ENCODE measurements at places on chromosomes 5 and 9.

DNA sequence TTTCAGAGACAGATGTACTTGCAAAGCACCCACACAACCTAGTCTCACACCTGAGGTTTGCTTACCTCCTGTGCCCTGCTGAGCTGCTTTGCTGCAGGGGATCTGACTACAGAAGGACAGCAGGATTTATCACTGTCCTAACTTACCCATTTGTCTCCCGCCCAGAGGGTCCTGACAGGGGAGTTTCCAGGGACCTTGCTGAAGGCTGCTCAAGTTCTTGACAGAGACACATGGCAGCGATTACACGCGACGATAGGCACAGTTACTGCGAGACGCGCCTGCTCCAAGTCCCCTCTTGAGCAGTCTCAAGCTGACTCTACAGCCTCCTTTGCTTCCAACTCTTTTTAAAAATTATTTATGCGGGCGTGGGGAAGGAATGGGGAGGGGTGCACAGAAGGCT lies 24.6 kb upstream of the GALNT10 start:
- DNase-seq = no peak

GRCh38 chr5:159786901-159787691 lies 129.2 kb upstream of the ADRA1B start:
- no peak for DNase-seq

DNA sequence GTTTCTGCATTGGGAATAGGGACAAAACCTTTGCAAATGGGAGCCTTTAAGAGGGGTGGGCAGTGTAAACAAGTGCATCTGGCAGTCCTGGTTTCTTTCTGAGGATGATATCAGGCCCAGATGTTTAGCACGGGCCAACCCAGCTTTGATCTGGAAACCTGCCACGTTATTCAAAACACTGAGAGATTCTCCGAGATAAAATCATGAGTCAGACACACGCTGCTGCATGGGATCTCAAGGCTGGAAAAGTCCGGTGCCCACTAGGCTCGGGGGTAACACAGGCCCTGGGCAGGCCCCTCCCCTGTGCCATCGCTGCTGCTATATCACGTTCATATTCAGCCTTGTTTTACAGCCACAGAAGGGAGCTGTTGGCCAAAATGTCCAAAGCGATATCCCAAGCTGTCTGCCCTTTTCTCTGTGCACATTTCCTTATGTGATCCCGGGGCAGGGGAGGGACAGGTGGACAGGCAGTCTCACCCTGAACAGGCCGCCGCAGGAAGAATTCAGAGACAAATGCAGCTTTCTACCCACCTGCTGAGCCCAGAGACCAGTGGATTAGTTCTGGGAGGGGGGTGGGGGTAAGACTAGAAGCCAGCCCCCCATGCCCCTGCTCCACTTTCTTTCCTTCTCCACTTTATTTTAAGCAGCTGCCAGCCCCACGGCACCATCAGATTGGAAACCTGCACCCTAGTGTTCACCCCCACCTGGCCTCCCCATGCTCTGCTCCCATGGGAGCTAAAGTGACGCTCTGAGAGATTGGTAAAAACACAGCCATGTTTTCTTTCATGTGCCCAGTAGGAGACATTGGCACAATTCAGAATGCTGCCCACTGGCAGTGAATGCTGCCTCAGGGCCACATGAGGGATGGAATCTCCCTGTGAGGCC lies 63.1 kb downstream of the TMOD1 start:
- peak; percentile 47 for DNase-seq

DNA sequence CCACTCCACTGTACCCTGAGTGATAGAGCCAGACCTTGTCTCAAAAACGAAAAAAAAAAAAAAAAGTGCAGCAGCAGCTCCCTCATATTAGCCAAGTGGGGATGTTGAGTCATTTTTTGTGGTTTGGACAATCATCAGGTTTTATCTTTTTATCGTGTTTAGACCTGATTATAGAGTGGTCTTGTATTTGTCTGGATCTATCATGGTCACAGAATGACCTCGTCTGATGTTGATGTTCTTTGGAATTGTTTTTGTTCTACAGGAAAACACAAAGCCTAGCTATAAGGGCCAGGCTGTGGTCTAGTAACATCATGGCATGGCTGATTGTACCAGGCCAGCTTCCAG lies 1.6 kb upstream of the FBXW11 start:
- no peak for DNase-seq

GRCh38 chr5:75584641-75585040 lies 26.6 kb upstream of the ANKDD1B start:
- DNase-seq = no peak

GRCh38 chr5:125536095-125536494 lies 789.7 kb upstream of the ZNF608 start:
- DNase-seq = no peak

GRCh38 chr9:36025746-36026145 lies 11.0 kb upstream of the RECK start:
- no peak for DNase-seq

DNA sequence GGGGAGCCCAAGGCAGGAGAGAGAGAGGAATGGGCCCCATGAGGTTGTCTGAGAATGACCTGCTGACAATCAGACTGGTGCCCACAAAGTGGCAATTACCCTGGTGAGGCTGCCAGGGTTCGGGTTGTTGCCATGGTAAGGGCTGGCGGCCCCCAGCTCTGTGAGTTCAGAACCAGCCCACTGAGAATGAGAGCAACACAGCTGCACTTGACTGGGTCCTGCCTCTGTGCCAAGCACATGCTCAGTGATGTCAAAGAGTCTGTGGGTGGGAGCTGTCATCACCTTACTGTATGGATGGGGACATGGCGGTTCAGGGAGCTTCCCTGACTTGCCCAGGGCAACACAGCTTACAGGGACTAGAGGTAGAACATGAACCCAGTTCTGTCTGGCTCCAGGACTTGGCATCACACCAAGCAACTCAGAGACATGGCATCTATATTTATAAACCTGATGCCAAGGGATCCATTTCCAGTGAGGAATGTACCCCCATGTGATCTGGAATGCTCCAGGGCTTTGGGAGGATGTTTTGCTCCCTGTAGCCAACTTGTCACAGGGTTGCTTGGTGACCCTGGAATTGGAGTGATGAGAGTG lies 38.2 kb upstream of the TEX48 start:
- DNase-seq = no peak

- DNase-seq = no peak
Measured at GRCh38 chr5:131536850-131537448, 98.1 kb downstream of the RAPGEF6 start.

- no peak for DNase-seq
Measured at GRCh38 chr5:178216088-178216534, 11.8 kb downstream of the HNRNPAB start.

DNA sequence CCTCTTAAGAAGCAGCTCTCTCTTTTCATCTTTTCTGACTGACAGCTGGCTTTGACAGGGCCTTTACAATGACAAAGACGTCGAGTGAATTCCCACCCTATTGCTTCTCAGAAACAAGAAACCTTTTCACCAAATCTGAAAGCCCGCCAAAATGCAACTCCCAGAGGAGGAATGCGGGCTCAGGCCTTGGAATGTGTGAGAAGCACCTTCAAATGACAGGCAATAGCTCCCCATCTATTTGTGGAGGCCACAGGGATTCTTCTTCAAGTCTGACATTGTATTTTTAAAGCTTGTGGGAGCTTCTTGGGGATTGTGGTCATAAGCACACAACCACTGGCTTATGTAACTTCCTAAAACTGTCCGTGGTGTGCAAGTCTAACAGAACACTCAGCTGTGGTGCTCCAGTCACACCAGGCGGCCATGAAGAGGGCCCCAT lies 72.7 kb downstream of the DPYSL3 start:
- DNase-seq = no peak

GRCh38 chr9:3751125-3751758 lies 225.4 kb upstream of the RFX3 start:
- DNase-seq = no peak

GRCh38 chr5:93904917-93905316 lies 163.5 kb upstream of the POU5F2 start:
- DNase-seq = no peak

GRCh38 chr5:77599679-77600078 lies 38.8 kb downstream of the OTP start:
- DNase-seq = no peak

- peak; percentile 38 for DNase-seq
Measured at GRCh38 chr5:141758310-141758998, 76.4 kb upstream of the ARAP3 start.

- no peak for DNase-seq
Measured at GRCh38 chr5:123207852-123208251, 118.8 kb downstream of the PRDM6 start.

DNA sequence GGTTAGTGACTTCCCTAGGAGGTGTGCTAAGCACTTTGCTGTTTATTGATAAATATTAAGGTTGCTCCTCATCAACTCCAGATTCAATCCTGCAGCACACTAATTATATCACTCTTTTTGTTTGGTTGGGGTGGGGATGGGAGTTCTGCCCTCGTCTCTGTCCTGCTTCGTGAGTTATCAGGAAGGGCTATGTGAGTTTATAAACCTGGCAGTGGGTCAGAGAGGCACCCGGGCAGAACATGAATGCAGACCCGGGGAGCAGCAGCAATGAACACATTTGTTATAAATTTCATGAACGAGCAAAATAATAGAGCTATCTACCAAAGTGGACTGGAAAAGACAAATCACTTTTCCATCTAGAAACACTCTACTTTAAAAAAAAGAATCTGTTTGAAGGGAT lies 125.5 kb upstream of the WWC1 start:
- no peak for DNase-seq

- no peak for DNase-seq
Measured at GRCh38 chr9:124302921-124303320, 45.2 kb downstream of the NEK6 start.

GRCh38 chr9:23582836-23583235 lies 243.2 kb downstream of the ELAVL2 start:
- DNase-seq = no peak

GRCh38 chr9:99827244-99827643 lies 5.6 kb downstream of the NR4A3 start:
- no peak for DNase-seq

GRCh38 chr5:103891151-103891550 lies 328.6 kb upstream of the NUDT12 start:
- DNase-seq = no peak

GRCh38 chr5:117326997-117327396 lies 752.4 kb upstream of the SEMA6A start:
- DNase-seq = no peak

DNA sequence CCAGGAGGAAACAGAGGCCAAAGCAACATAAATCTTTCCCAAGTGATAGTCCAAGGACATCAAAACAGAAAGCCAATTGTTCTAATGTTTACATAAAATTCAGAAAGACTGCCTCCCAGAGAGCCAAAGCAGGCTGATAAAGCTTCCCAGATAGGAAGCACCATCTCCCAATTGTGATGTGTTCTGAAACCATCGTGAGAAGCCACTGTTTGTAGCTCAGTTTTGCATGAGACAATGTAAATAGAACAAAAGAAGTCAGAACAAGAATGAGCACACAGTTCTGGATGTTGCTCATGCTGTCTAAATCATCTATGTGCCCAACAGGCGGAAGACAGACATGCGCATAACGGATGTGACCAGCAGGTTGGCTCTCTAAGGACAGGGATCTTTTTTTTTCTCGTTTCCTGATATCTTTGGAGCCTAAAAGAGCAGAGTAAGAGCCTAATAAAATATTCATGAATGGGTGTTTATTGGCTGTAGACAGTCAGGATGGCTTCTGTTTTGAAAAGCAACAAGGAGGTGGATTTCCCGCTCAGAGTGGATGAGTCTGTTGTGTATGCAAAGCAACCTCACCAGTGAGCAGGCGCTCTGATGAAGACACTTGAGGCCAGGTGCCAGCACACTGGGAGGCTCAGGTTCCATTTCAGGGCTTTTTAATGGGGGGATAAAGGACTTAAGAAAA lies 113.6 kb downstream of the GNA14 start:
- no peak for DNase-seq

DNA sequence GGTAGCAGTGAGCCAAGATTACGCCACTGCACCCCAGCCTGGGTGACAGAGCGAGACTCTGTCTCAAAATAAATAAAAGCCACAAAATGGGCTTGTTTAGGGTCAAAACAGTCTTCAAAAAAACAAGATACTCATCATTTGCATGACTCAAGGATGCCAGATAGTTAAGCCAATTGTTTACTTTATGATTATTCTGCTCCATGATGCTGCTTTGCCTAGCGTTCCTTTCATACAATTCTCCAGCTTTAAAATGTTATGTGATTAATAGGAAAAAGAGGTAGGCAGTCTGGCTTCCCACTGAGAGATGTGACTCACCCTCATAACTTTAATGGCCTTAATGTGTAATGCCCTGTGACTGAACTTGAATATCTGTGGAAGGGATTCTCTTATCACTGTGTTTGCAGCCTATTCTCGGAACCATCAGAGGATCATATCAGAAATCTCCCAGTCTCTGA lies 364.6 kb upstream of the TRPC7 start:
- DNase-seq = no peak

DNA sequence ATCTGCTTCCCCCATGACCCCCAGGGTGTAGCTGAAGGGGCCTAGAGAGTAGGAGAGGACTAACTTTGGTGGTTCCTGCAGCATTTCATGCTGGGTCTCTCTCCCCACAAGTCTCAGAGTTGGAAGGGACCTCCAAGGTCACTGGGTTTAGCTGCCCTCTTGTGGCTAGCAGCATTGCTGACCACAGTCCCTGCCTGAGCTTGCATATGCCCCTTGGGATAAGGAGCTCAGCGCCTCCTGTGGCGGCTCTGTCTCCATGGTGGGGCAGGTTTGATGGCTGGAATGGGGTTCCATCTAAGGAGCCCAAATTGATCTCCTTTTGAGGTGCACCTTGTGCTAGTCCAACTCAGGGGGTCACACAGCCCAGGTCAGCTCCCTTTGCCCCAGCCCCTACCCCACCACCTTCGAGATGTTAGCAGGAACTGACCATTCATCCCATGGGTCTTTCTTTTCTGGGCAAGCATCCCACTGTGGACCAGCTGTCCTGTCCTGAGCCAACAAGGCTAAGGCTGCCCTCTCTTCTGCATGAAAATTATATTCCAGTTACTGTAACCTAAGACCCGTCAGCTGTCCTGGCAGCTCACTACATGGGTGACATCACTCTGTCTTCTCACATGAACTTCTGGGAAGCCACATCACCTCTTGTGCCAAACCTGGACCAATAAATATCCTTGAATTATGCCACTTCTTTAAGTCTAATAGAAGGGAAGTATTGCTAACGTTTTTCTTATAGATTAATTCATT lies 196.2 kb downstream of the HSPA4 start:
- no peak for DNase-seq

DNA sequence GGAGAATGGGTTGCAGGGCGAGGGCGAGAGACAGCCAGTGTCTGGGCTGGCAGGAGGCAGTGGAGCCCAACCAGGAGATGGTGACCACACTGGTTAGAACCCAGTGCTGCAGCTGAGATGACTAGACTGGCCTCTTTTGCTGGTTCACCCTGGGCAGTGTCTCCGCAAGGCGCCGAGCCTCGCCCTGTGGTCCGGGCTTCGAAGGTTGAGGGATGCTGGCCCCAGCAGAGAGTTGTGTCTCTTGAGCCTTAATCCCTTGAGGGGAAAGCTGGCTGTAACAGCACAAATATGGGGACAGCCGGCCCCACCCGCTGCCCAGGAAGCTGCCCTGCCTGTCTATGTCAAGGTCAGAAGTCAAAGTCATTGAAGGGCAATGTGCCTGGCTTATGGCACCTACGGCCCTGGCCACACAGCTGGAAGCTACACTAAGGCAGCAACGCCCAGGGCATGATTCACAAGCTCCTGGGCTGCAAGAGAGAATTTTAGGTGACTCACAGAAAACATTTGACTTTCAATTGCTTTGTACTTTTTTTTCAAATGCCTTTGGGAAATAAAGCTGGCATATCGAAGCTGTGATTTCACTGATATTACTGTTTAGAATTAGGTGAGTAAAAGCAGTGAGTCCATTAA lies 33.3 kb downstream of the NKX2-5 start:
- DNase-seq = no peak

- DNase-seq = no peak
Measured at GRCh38 chr5:61332358-61332749, 296 bp downstream of the ZSWIM6 start.

GRCh38 chr5:3309538-3309937 lies 286.1 kb upstream of the IRX1 start:
- DNase-seq = no peak
